ENCODE measurements at places on chromosomes 5 and 9. TPM values are rescaled to one million over a fixed set of nuclear protein-coding genes. Genes with fewer than 3 reads are reported as not detected.

- H3K36me3 ChIP-seq, result no peaks in the 10 kb centered on the region
- no peak overlapping the region for H3K4me3 ChIP-seq
- no peaks in the 10 kb centered on the region for H3K27me3 ChIP-seq
- DNase-seq, result peak; percentile 53
- H3K27ac ChIP-seq, result no peak overlapping the region
Measured at GRCh38 chr9:100505564-100506159, 32.7 kb downstream of the TMEFF1 start.

DNA sequence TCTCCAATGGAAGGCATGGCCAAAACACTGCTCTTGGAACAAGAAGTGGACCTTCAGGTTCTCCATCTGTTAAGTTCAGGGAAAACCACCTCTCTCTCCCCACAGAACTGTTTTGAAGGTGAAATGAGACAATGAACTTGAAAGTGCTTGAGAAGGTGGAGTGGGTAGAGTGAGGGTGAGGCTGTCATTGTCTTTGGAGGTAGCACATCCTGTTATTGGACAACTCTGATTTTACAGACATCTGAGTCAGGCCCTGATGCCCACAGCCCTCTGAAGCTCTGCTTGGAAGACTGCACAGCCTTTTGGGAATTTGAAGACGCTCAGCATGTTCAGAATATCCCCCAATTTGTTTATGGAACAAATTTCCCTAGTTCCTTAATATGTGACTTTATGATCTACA is 27.6 kb upstream of the TEX48 start:
- no peak for DNase-seq
- peaks cover 4% of the 10 kb centered on the region for H3K27me3 ChIP-seq
- H3K4me1 ChIP-seq, result no peaks in the 10 kb centered on the region
- no peaks in the 10 kb centered on the region for H3K36me3 ChIP-seq
- no peak overlapping the region for H3K4me3 ChIP-seq

DNA sequence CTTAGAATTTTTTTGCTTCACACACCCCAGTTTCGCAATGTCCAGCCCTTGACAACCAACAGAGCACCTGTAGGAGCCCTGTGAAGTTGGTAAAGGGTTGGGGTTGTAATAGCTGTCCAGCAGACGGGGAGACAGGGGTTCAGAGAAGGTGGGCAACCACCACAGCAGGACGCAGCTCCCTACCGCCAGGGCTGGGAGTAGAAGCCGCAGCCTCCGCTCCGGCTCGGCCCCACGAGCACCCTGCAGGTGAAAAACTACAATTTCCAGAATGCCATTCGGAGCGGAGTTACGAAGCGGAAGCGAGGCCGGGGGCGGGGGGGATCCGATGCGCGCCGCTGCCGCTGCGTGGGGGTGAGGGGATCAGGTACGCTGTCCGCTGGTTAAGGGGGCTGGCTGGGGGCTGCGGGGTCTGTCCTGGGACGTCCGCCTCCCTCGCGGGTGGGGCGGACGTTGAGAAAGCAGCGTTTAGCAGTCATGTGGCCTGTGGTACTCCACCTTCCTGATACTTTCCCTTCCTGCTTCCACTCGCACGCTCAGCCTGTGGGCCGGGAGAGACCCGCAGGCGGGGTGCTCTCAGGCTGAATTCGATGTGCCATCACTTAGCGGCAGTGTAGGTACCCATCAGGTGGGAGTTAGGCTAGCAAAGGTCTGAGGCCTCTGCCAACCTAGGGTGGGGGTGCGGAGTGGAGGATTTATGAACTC is at the start of gene TRMT10B:
Gene TRMT10B (plus strand): TSS at position 317 of the 702 bp plus-strand sequence. CDS start 8,127 bp downstream, outside the sequence.
- H3K4me1 ChIP-seq, result no peaks in the 10 kb centered on the region
- H3K27me3 ChIP-seq, result no peaks in the 10 kb centered on the region
- peak; percentile 73 for DNase-seq

GRCh38 chr5:126755593-126755992 is 21.3 kb upstream of the LMNB1 start:
- no peaks in the 10 kb centered on the region for H3K27me3 ChIP-seq
- no peaks in the 10 kb centered on the region for H3K36me3 ChIP-seq
- H3K4me1 ChIP-seq, result no peaks in the 10 kb centered on the region
- no peak overlapping the region for H3K4me3 ChIP-seq

DNA sequence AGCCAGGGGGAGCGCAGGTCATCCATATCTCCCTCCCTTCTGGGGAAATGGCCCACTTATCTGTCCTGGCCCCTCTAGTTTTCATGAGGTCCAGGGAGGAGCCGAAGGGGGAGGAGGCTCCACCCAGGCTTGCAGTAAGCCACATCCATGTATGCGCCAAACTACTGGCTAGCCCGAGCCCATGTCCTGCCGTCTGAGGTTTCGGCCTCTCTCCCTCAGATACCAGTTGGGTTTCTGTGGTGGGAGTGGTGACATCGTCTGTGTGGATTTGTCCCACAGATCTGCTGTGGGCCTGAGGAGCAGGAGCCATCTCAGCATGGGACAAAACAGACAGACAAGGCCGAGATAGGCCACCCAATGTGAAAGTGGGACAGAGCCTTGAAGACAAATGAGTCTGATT is 78.3 kb upstream of the ORM1 start:
- H3K36me3 ChIP-seq, result peaks cover 8% of the 10 kb centered on the region
- no peak overlapping the region for H3K27ac ChIP-seq
- H3K4me1 ChIP-seq, result peaks cover 2% of the 10 kb centered on the region
- DNase-seq, result no peak
- no peaks in the 10 kb centered on the region for H3K27me3 ChIP-seq

- no peak for DNase-seq
- no peak overlapping the region for H3K27ac ChIP-seq
- H3K27me3 ChIP-seq, result no peaks in the 10 kb centered on the region
- no peaks in the 10 kb centered on the region for H3K36me3 ChIP-seq
- no peaks in the 10 kb centered on the region for H3K4me1 ChIP-seq
Measured at GRCh38 chr9:117460743-117461142, 45.9 kb upstream of the ASTN2 start.

- H3K36me3 ChIP-seq, result no peaks in the 10 kb centered on the region
- DNase-seq, result no peak
- no peak overlapping the region for H3K27ac ChIP-seq
Measured at GRCh38 chr5:154999865-155000264, 13.7 kb upstream of the KIF4B start.

GRCh38 chr9:123336449-123336848 is 19.5 kb upstream of the CRB2 start:
- no peak for DNase-seq
- no peak overlapping the region for H3K4me3 ChIP-seq
- no peaks in the 10 kb centered on the region for H3K36me3 ChIP-seq

- H3K27me3 ChIP-seq, result peaks cover 38% of the 10 kb centered on the region
- no peaks in the 10 kb centered on the region for H3K4me1 ChIP-seq
- no peak overlapping the region for H3K4me3 ChIP-seq
- DNase-seq, result no peak
- H3K27ac ChIP-seq, result no peak overlapping the region
- no peaks in the 10 kb centered on the region for H3K36me3 ChIP-seq
Measured at GRCh38 chr5:77960305-77960704, 184.2 kb upstream of the TBCA start.

GRCh38 chr5:133996683-133997252 is 8.0 kb downstream of the VDAC1 start:
- H3K27me3 ChIP-seq, result no peaks in the 10 kb centered on the region
- no peak overlapping the region for H3K27ac ChIP-seq
- peaks cover 12% of the 10 kb centered on the region for H3K36me3 ChIP-seq
- DNase-seq, result no peak
- no peak overlapping the region for H3K4me3 ChIP-seq
- H3K4me1 ChIP-seq, result peaks cover 18% of the 10 kb centered on the region

DNA sequence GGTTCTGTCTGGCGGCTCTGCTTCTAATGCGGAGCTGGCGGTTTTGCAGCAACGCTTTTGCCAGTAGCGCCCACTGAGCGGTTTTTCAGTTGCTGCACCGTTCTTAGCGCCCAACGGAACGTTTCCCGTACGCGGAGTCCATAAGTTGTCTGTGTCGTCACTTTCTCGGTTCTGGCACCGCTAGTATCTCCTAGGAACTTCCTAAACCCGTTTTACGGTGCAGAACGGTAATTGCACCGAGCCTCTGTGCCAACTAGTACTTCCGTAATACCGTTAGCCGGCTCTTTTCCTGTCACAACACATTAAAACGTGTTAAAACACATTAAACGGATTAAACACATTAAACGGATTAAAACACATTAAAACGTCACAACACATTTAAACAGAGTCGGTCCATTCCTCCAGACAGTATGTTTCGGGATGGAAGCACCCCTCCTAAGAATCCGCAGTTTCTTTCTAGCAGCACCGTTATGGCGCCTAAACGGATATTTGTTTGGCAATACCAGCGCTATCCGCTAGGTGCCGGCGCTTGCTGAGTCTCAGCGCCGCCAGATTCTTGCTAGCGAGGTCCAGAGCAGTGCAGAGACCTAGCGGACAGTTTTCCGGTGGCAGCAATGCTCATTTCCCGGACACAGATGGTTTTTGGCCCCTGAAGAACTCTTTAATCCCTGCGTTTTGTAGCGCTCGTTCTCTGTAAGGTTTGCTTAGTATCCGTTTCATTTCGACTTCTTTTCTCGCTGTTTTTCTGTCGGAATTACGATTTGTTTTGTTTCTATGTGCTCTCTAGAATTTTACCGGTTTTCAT is 45.4 kb downstream of the ANXA2R start:
- H3K27ac ChIP-seq, result peak overlapping the region; percentile 81
- peak overlapping the region; percentile 87 for H3K4me3 ChIP-seq
- H3K4me1 ChIP-seq, result no peaks in the 10 kb centered on the region
- H3K36me3 ChIP-seq, result no peaks in the 10 kb centered on the region
- no peaks in the 10 kb centered on the region for H3K27me3 ChIP-seq

DNA sequence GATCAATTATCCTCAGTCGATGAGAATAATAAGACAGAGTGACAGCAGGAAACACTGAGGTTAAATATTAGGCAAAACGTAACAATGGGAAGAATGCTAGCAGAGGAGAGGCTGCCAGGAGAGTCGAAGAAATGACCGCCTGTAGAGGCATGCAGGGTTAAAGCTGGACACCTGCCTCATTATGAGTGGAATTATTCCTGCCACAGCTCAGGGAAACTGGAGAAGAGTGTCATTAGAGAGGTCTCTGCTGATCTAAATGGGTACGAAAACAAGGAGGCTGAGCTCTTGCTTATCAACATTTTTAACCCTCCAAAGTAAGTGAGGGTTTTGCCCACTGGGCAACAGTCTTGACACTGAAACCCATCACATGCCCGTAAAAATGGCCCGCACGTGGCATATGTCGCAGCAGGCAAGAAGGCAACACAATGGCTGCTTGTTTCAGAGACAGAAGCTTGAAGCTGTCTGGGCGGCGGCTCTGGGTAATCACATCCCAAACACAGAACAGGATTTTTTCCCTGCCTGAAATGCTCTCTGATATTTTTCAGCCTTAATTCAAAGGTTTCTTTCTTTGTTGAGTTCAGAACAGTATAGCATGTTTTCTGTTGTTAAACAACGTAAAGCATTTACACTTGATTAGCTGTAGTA is 118.7 kb downstream of the MED27 start:
- H3K27ac ChIP-seq, result no peak overlapping the region
- peak; percentile 64 for DNase-seq
- no peaks in the 10 kb centered on the region for H3K27me3 ChIP-seq
- H3K4me1 ChIP-seq, result no peaks in the 10 kb centered on the region

- H3K36me3 ChIP-seq, result no peaks in the 10 kb centered on the region
- no peak overlapping the region for H3K27ac ChIP-seq
- no peak for DNase-seq
- no peaks in the 10 kb centered on the region for H3K4me1 ChIP-seq
Measured at GRCh38 chr9:133619791-133620190, 10.6 kb upstream of the FAM163B start.

Gene DBN1
- 102 TPM for total RNA-seq
